Hematopoietic multipotent progenitor cell (in vitro differentiated cells): ENCODE measurements at places on chromosomes 5 and 9. TPM values are rescaled to one million over a fixed set of nuclear protein-coding genes. Genes with fewer than 3 reads are reported as not detected.

- no peak for DNase-seq
Measured at GRCh38 chr5:110256298-110256697, 470.2 kb downstream of the TMEM232 start.

DNA sequence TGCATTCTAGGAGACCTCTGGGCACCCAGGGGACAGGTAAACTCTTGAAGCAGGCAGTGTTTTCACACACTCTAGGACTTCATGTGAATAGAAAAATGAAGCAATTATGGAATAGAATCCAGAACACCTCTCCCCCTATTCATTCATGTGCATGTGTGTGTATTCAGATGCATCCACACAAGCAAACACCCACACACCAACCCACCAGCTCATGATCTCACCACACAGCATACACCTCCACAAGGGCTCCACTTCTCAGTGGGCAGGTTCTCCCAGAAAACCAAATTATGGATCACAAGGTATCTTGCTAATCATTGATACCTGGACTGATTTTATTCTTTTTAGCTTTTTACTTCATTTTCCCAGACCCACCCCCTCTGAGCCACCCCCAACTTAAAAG is 21.2 kb upstream of the HSD17B3 start:
- no peak for DNase-seq

- no peak for DNase-seq
Measured at GRCh38 chr5:173474881-173475287, 141.6 kb downstream of the BOD1 start.

DNA sequence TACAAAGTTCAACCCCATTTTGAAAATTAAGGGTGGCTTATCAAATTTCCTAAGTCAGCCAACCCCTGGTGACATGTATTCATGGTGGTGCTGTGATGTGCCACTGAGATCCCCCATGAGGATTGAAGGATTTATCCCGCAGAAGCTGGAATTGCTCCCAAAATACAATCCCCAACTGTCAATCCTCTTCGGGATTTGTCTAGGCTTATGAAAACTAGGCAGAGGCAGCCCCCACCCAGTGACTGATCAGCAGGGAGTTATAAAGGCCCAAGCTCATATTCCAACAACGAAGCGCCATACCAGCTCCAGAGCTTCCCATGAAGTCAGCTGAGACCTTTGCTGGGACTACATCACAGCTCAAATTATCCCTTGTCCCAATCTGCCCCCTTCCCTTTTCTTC is 316.0 kb downstream of the ENC1 start:
- DNase-seq = no peak

DNA sequence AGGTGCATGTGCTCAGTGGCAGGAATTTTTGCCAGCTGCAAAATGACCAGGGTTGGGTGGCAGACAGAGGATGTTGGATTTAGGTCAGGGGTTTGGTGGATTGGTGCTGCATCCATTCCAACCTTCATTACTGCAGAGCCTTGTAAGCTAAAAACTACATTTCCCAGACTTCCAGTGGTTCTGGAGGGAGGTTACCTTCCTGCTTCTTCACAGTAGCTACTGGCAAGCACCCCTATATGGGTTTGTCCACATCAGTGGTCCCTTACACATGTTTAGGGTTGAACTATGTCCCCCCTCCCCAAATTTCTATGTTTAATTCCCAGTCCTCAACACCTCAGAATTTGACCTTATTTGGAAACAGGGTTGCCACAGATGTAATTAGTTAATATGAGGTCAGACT is 20.7 kb upstream of the IL17B start:
- DNase-seq = no peak

- no peak for DNase-seq
Measured at GRCh38 chr5:94467346-94467953, 151.0 kb downstream of the KIAA0825 start.

- no peak for DNase-seq
Measured at GRCh38 chr5:80249901-80250300, 5.9 kb downstream of the SERINC5 start.

DNA sequence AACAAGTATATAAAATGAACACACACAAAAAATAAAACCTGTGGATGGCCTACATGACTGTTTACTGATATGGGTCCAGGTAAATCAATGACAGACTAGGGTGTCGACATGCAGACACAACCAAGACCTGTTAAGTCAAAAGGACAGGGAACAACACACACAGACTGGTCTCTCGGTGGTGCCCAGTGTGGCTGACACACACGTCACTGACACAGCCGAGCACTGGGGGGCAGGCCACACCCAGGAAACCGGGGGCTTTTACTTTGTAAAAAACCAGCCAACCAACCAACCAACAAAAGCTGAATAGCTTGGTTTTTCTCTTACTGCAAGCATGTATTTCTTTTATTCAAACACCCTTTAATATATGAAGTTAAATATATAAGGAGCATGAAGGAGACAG is 5.0 kb downstream of the FAM163B start:
- DNase-seq = no peak

DNA sequence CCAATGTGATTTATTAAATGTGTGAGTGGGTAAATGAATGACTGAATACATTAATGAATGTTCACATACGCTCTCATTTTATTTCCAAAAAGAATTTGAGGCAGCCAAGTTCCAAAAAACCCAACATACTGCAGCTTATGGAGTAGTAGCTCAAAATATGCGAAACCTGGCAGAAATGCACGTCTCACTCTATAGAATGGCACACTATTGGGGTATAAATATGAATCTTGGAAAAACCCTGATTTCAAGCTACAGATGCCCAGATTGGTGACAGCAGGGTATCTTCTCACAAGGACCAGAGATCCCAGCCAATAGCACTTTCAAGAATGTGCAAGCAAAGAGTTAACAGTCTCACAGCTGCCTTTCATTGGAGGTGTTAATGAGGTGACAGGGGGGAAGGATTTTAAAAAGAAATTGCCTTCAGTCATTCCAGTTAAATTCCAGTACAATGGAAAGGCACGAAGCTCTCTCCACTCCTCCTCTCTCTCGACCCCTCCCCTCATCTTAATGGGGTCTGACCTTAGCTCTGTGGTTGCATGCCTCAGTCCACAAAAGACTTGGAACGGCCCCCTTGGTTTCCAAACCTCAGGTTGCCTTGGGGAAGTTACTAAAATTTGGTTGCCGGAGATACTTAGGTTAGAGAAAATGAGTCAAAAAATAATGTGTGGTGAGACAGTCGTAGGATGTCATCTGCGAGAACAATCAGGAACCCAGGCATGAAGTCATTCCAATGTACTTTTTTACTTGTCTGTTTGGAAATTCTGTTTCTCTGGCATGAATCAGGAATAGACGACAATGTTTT is 307.4 kb downstream of the NFIB start:
- DNase-seq = no peak

DNA sequence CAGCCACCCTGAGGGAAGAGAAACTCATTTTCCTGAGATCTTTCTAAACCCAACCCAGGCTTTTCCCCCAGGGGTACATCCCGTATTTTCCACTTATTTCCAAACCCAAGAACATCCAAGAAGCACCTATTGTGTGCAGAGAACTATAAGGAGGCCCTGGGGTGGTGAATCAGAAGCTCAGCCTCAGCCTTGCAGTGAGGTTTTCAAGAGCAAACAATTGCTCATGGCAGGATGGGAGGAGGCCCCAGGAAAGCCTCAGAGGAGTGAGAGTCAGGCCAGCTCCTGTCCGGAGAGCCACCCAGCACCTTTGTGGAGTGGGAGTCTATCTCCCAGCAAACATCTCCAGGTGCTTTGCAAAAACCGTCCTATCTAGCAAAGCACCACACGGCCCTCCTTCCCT is 19.2 kb downstream of the NIPAL4 start:
- no peak for DNase-seq

- no peak for DNase-seq
Measured at GRCh38 chr5:73912821-73913271, 286.9 kb downstream of the ARHGEF28 start.

- DNase-seq = no peak
Measured at GRCh38 chr9:93060746-93061259, 2.3 kb downstream of the SUSD3 start.

DNA sequence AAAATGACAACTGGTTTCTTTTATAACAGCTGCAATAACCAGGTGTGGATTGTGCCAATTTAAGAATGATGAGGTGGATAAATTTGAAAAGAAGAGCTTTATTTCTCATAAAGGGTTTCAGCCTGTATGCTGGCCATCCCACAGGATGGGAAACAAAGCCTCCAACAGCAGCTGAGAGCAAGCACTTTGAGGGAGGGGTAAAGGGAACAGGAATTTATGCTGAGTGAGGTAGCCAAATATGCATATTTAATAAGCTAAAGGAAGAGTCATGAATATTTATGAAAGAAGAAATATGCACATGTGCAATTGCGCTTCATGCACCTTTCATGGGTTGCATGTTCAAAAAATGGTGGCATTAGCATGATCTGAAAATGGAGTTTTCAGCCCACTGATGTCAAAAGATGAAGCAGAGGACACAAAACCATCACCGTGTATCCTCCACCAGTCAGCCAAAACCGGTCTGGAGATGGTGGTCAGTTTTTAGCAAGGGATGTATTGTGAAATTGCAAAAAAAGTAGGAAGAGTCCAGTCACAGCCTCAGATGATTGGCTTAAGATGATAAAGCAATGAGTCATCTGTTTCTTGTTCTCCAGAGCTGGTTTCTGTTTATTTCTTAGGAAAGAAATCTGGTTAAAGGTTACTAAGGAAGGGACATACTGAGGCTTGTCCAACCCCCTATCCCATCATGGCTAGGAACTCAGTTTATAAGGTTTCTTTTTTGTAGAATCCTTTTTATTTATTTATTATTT is 47.9 kb downstream of the DEPDC1B start:
- no peak for DNase-seq

DNA sequence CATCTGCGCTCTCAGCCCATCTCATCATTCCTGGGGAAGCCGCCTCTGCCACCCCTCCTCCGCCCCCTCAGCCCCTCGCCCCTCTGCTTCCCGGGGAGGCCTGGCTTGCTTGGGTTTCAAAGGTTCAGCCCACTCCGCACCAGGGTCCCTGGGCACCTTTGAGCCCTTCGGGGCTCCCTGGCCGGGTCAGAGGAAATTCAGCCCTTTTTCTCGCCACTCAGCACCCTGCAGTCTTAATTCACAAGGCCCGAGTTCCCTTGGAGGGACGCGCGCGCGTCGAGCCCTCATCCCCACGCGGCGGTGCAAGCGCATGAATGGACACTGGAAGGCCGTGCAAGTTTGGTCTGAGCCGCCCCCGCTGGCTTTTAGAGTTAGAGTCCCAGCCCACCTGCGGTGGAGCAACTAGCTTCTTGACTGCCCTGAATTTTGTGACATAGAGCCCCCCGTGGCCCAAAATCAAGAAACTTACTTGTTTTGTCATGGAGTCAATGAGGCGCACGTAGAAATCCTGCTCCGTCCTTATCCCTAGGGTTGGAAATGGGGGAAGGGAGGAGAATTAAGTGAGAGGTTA is 4.5 kb downstream of the EBF1 start:
- DNase-seq = no peak

GRCh38 chr9:128892221-128892921 is 10.4 kb downstream of the LRRC8A start:
- DNase-seq = no peak

- DNase-seq = no peak
Measured at GRCh38 chr5:152379331-152379730, 25.7 kb downstream of the NMUR2 start.

DNA sequence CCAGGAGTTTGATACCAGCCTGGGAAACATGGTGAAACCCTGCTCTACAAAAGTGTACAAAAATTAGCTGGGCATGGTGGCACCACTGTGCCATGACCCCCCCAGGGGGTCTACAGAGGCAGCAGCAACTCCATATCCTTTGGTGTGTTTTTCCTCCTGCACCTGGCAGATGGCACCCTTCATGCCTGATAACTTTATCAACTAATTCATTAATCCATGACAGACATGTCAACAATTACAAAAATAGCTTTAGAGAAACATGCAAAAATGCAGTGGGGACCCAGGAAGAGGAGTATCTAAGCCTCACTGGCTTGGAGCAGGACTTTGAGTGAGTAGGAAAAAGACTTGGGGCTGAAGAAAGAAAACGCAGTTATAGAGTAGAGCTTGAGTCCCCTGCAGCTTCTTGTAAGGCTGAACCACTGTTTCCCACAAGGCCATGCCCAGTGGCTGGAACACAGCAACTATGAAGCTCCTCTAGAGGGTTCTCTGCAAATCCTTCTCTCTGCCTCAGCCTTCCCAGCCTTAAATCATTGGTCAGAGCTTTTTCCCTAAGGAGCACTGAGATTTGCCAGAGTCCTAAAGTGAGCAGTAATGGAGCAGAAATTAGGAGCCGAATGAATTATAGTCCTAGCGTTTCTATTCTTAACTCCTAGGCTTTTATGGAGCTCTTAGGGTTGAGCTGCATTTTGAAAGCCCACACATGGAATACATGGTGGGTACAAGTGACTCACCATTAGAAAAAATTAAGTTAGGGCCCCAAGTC is 25.5 kb upstream of the B4GALT1 start:
- DNase-seq = no peak

DNA sequence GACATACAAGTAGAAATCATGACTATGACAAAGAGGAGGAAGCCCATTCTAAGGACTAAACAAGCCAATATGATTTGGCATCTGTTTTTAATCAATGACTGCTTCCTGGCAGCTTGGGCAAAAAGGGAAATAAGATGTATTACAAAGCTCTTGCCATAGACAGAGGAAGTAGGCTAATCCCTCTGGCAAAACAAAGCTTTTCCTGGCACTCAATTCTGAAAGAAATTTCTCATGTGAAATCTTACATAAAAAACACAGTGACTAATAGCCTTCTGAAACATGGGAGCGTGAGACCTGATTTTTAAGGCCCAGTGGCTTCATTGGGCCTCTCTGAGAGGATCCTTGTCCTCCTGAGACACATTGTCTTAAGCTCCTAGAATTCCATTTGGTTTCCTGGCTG is 93.6 kb downstream of the COL23A1 start:
- no peak for DNase-seq

GRCh38 chr5:149749481-149750365 is 19.6 kb downstream of the PPARGC1B start:
- DNase-seq = no peak

GRCh38 chr5:103498211-103498610 is 64.4 kb downstream of the NUDT12 start:
- no peak for DNase-seq

DNA sequence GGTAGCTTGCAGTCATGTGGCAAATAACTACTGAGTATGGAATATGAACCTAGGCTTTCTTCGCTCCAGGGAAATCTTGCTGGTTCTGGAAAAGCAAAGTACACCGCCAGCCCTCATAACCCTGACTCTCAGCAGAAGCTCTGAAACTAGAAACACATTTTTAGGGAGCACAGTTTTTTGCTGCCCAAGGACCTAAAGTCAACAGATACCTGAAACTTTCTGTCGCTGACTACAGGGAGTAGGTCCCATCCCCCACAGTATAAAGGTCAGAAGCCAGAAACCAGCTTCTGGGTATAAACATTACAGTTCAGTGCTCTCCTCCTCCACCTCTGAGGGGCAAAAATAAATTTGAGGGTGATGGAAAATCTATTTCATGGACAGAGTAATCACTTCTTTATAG is 3.0 kb downstream of the ATOX1 start:
- DNase-seq = no peak

GRCh38 chr9:81885602-81886001 is 42.6 kb upstream of the SPATA31D4 start:
- no peak for DNase-seq

- DNase-seq = no peak
Measured at GRCh38 chr9:90903766-90904424, 102.3 kb downstream of the SYK start.

Gene LCN6
- total RNA-seq = 0.81 TPM

Gene SPATA9
- under 0.01 TPM for total RNA-seq

Gene MYORG
- total RNA-seq = 1.3 TPM

Gene ADAMTS2
- 0.27 TPM for total RNA-seq

Gene SARDH
- total RNA-seq = 10.5 TPM

Gene TAF11L6
- not detected for total RNA-seq

Gene EIF4E1B
- not detected for total RNA-seq

Gene FST
- total RNA-seq = 0.27 TPM

Gene ZNF883
- 1.1 TPM for total RNA-seq
